ENCODE measurements at places on chromosomes 16 and 17. TPM values are rescaled to one million over a fixed set of nuclear protein-coding genes. Genes with fewer than 3 reads are reported as not detected.

COX6A2 gene
- total RNA-seq: not detected

CCDC78 gene
- total RNA-seq: 4.6 TPM

CNTROB gene
- 54.1 TPM for total RNA-seq

MT4 gene
- total RNA-seq: not detected

NATD1 gene
- 1.1 TPM for total RNA-seq

TAOK2 gene
- total RNA-seq: 25.0 TPM

TPPP3 gene
- total RNA-seq: not detected

SHISA6 gene
- not detected for total RNA-seq

CARD14 gene
- 0.11 TPM for total RNA-seq

SP6 gene
- total RNA-seq: 0.18 TPM

LGALS9B gene
- total RNA-seq: not detected

SMCR8 gene
- 12.9 TPM for total RNA-seq

CSH2 gene
- not detected for total RNA-seq

KRT36 gene
- total RNA-seq: not detected

MAZ gene
- 380 TPM for total RNA-seq

CES4A gene
- total RNA-seq: 4.5 TPM

CTRB2 gene
- total RNA-seq: not detected

CDH8 gene
- total RNA-seq: not detected

TBX21 gene
- total RNA-seq: 56.9 TPM

KRT24 gene
- not detected for total RNA-seq

CNTNAP4 gene
- total RNA-seq: not detected

PHKG2 gene
- 30.3 TPM for total RNA-seq

KRTAP4-3 gene
- not detected for total RNA-seq

MYH1 gene
- not detected for total RNA-seq

SLC22A31 gene
- total RNA-seq: 0.16 TPM

SMARCE1 gene
- 92.5 TPM for total RNA-seq

ACSM3 gene
- 16.1 TPM for total RNA-seq

UNC13D gene
- 136 TPM for total RNA-seq

ZFPM1 gene
- 15.0 TPM for total RNA-seq

KRTAP4-6 gene
- total RNA-seq: not detected

NUPR1 gene
- total RNA-seq: not detected

LYRM9 gene
- 3.5 TPM for total RNA-seq

SLC5A11 gene
- total RNA-seq: 0.78 TPM

C17orf107 gene
- 3.0 TPM for total RNA-seq

CBX8 gene
- total RNA-seq: 9.4 TPM

PYDC1 gene
- total RNA-seq: not detected

TBC1D3E gene
- total RNA-seq: not detected

ZSCAN10 gene
- total RNA-seq: 0.09 TPM

PPP1R1B gene
- total RNA-seq: not detected

C1QTNF8 gene
- not detected for total RNA-seq

CES3 gene
- 2.9 TPM for total RNA-seq

LDHD gene
- total RNA-seq: not detected

SLFN14 gene
- 0.11 TPM for total RNA-seq

KRT15 gene
- not detected for total RNA-seq

GALK1 gene
- total RNA-seq: 50.7 TPM

ALDOC gene
- 142 TPM for total RNA-seq

TP53TG3F gene
- total RNA-seq: not detected

UTS2R gene
- total RNA-seq: not detected

TBC1D3C gene
- total RNA-seq: not detected

ACAP1 gene
- total RNA-seq: 342 TPM

TERB1 gene
- total RNA-seq: 0.14 TPM

KRT10 gene
- total RNA-seq: 31.3 TPM

HS3ST6 gene
- total RNA-seq: not detected

RNF112 gene
- 0.63 TPM for total RNA-seq
